Right hindlimb (tissue), 1 donor: ENCODE measurements at places on chromosomes 7 and 10.

- no peak for DNase-seq
Measured at GRCh38 chr7:187227-187927, 5.0 kb upstream of the FAM20C start.

DNA sequence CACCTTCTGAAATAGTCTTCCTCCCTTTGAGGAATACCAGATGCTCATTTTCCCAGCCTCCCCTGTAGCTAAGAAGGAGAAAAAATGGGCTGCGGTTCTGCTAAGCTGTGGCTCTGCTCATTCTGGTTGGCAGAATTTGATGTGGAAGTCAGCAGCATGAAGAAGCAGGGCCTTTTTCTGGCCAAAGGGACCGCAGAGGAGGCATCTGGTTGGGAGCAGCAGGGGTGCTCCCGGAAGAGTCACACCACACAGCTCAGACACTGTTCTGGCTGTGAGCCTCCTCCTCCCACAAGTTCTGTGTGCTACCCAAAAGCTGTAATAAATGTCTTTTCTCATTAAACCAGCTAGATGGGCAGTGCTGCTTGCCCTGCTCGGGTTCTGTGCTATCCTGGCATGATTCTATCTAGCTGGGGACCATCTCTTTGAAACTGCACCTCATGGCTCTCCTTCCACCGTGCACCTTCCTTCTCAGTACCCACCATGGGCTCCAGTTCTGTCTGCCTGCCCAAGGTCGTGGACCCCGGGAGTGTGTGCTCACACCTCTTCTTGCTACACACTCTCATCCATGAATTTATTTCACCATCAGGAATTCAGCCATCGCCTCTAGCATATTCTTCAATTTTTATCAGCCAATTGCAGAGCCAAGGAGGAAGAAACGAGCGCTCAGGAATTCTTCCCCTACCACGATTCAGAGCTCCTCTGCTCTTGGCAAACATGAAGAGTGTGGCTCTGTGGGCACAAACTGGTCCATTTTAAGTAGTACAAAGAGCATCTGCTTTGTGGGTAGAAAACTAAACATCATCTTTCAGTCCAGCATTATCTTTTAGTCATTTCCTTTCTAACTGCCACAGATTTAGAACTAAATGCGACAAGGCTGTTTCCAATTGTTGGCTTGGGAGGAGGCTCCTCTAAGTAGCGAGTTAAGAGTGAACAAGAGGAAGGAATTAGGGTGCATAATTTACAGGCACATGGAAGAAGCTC lies 76.9 kb downstream of the FAM171A1 start:
- DNase-seq: peak; percentile 33

GRCh38 chr10:121284936-121285335 lies 313.3 kb downstream of the FGFR2 start:
- DNase-seq: no peak

DNA sequence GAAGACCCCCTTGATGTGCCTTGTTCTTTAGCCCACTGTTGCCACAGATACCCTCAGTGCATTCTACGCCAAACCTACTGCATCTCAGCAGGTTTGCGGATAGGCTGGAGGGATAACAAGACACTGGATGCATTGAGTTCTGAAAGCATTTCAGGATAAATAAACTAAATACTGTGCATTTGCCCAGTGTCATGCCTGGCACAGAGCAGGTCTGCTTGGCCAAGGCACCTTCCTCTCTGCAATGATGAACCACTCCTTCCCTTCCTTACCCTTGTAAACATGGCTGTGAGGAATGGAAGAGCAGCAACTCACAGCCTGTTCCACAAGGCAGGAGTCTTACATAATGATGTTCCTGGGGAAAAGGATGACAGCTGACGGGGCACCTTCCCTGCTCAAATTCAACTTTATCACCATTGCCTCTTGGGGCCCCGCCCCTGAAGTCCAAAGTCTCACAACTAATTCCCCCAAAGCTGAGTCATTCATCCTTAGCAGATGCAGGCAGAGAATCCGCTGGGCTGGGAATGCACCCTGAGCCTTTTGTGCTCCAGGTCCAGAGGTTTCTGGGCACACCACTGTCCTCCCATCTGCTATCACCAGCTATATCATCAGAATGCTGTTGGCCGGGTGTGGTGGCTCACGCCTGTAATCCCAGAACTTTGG lies 11.6 kb downstream of the DDX56 start:
- no peak for DNase-seq

GRCh38 chr10:48231699-48232315 lies 42.7 kb downstream of the FRMPD2 start:
- DNase-seq: no peak

- no peak for DNase-seq
Measured at GRCh38 chr7:102873470-102874165, 39.2 kb upstream of the LRRC17 start.
